Psoas muscle (tissue), 8 donors: ENCODE measurements at places on chromosomes 7 and 10. TPM values are rescaled to one million over a fixed set of nuclear protein-coding genes. Genes with fewer than 3 reads are reported as not detected.

GRCh38 chr7:25947669-25948516 lies 204.1 kb upstream of the NFE2L3 start:
- DNase-seq: no peak

GRCh38 chr7:37765872-37766525 lies 82.4 kb upstream of the NME8 start:
- DNase-seq: no peak

DNA sequence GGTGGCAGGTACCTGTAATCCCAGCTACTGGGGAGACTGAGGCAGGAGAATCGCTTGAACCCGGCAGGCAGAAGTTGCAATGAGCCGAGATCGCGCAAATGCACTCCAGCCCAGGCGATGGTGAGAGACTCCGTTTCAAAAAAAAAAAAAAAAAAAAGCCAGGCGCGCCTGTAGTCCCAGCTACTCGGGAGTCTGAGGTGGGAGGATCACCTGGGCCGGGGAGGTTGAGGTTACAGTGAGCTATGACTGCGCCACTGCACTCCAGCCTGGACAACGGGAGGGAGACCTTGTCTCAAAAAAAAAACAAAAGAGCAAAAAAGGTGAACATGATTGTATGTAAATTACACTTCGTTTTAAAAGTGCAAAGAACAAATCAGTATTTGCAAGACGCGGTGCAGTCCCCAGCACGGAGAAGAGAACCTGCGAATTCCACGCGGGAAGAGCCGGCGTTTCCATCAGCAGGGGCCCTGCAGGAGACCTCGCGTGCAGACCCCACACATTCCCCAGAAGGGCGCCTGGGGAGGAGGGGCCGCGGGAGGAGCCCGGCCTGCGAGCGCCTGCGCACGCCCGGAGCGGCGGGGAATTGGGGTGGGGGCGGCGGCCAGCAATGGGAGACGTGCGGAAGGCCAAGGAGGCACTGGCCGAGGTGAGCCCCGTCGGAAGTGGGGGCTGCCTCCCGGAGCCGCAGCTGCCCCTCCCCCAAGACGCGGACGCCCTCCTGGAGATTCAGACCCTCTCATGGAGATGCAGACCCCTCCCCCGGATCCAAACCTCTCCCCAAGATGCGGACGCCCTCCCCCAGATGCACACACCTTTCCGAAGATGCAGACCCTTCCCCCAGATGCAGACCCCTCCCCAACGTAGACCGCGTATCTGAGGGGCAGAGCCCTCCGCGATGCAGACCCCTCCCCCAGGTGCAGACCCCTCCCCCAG lies 16.7 kb upstream of the SUN1 start:
- DNase-seq: no peak

DNA sequence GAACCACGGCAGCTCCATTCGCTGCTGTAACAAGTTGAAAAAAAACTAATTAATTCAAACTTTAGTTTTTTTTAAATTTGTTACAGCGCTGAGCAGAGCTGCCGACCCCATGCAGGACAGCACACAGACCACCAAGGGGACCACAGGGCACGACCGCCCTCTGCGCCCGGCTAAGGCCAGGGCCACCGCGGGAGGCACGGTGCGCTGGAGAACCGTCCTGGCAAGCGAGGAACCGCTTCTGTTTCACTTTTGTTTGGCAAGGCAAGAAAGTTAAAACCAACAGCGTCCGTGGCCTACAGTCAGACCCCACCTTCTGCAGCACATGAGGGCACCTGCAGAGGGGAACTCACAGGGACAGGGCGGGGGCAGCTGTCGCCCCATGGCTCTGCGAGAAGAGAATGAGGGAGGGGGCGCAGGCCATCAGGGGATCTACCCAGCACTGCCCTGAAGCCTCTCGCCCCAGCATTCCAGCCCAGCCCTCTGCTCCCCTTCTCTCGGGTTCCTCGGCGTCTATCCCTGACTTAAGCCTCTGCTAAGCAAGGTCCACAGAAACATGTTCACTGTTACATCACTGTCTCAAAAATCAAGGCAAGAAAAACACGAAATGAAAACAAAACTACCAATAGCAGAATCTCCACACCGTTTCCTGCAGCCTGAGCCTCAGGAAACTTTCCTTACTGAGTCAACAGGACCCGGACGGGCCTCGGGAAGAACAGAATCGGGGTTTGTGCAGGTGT lies 204.4 kb downstream of the DIP2C start:
- peak; percentile 42 for DNase-seq

DNA sequence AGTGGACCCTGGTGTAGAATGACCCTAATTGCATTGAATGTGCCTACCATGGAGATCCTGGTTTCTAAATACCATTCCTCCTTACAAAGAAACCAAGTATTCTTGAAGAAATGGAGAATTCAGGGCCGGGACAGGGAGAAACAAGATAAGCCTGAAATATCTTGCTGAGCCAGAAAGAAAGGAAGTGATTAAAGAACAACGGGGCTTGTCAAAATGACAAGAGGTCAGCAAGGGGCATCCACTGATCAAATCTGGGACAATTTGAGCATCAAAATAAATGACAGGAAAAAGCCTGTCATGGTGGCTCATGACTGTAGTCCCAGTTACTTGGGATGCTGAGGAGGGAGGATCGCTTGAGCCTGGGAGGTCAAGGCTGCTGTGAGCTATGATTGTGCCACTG lies 8.1 kb downstream of the ABHD11 start:
- no peak for DNase-seq

GRCh38 chr10:92790440-92790839 lies 57.9 kb upstream of the EXOC6 start:
- DNase-seq: no peak

GRCh38 chr7:16589881-16590280 lies 55.7 kb downstream of the ANKMY2 start:
- no peak for DNase-seq

GRCh38 chr10:5446390-5446926 lies 34.1 kb downstream of the NET1 start:
- peak; percentile 92 for DNase-seq

- DNase-seq: no peak
Observed at GRCh38 chr10:85008488-85009184, 680.2 kb downstream of the CCSER2 start.

The RASA4B gene
- 139 TPM for total RNA-seq

The VSTM4 gene
- total RNA-seq: 2.0 TPM

The HOXA5 gene
- 4.7 TPM for total RNA-seq

The HEPACAM2 gene
- not detected for total RNA-seq

The MYO3A gene
- total RNA-seq: not detected
